ENCODE measurements at places on chromosomes 13 and 19. TPM values are rescaled to one million over a fixed set of nuclear protein-coding genes. Genes with fewer than 3 reads are reported as not detected.
A peak's percentile ranks its signal among the peaks of the same experiment; 100 is the strongest.

GRCh38 chr19:36120092-36120983 lies 5.1 kb downstream of the TBCB start:
- no peak for DNase-seq
- peaks cover 11% of the 10 kb centered on the region for H3K4me1 ChIP-seq
- peaks cover 35% of the 10 kb centered on the region for H3K36me3 ChIP-seq
- H3K27ac ChIP-seq = peak overlapping the region; percentile 62
- no peak overlapping the region for H3K4me3 ChIP-seq

GRCh38 chr13:44768239-44768638 lies 192.1 kb upstream of the TSC22D1 start:
- H3K27ac ChIP-seq = no peak overlapping the region
- H3K4me1 ChIP-seq = peaks cover 36% of the 10 kb centered on the region
- DNase-seq = no peak
- no peak overlapping the region for H3K4me3 ChIP-seq
- H3K27me3 ChIP-seq = no peaks in the 10 kb centered on the region
- no peaks in the 10 kb centered on the region for H3K36me3 ChIP-seq

CERS1 gene
- 15.7 TPM for total RNA-seq

FLT3 gene
- total RNA-seq = not detected

Measured in endothelial cell (in vitro differentiated cells).